ENCODE measurements at places on chromosomes 6 and 20.

DNA sequence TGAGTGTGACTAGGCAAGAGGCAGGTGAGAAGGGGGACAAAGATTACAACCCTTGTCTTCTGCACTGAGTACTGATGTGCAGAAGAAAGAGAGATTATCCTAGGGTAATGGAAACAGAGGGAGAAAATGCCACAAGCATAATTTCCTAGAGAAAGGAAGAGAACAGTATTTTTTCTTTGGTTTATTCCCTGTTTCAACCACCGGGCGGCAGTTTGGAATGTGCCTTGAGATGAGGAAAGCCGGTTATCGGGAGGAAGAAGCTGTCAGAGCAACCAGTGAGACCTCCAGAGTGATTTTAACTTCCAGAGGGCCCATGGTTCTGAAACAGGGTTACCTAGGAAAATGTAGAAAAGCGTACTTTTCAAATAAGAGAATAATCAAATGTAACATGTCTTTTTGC is 121.4 kb downstream of the REV3L start:
- no peak for DNase-seq

GRCh38 chr6:7730001-7730783 is 4.3 kb downstream of the BMP6 start:
- DNase-seq, result no peak

DNA sequence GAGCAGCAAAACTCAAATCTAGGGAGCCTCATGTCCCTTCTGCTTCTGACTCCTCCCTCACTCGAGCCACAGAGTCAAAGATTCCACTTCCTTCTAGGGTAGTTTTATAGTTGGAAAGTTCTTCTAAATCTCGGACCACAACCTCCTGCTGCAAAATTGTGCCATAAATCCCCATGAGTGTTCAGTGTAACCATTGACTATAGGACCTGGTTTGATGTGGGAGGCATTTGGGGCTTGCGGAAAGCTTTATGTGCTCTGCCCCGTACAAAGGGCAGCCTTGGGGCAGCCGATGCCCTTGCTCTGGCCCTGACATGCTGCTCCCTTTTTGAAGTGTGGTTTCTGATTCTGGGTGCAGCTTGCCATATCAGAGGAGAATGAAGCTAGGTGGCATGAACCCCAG is 43.6 kb upstream of the IER3 start:
- DNase-seq, result no peak

- DNase-seq, result no peak
Observed at GRCh38 chr6:41488433-41489119, 57.6 kb upstream of the FOXP4 start.

- DNase-seq, result no peak
Observed at GRCh38 chr6:81896525-81897503, 144.3 kb upstream of the TENT5A start.

- no peak for DNase-seq
Observed at GRCh38 chr20:5932796-5933195, 17.5 kb downstream of the TRMT6 start.

GRCh38 chr20:62448038-62448437 is 20.7 kb upstream of the RBBP8NL start:
- no peak for DNase-seq

DNA sequence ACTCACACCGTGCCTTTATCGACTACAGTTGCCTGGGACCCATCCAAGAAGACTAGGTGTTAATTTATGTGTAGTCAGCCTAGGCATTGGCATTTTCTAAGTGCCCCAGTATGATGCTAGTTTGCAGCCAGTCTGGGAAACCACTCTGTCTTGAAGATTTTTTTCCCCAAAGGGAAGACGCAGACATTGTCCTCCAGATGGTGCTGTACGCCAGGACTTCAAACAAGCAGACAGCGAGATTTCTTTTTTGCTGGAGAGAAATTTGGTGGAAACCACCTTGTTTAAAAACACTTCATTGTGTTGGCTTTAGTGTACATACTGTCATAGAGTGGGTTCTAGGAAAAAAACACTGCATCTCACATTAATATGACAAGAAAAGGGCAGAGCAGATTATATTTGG is 30.0 kb downstream of the ALDH5A1 start:
- DNase-seq, result no peak

DNA sequence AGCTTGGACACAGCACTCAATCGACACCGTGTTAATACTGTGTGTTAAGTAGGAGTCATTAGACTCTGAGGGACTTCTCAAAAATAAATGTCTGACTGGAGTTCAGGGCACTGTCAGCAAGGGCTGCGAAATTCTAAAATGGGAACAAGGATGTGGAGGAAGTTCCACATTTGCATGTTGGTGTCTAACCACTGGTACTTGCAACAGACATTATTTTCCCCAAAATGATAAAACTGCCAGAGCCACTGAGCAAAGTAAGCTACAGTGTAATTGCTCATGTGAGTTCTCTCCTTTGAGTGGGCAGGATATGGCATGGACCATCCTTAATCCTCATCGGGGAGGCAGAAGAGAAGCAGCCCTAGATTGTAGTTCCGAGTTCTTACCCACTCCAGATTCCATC is 215.9 kb downstream of the SLC24A3 start:
- DNase-seq, result no peak

DNA sequence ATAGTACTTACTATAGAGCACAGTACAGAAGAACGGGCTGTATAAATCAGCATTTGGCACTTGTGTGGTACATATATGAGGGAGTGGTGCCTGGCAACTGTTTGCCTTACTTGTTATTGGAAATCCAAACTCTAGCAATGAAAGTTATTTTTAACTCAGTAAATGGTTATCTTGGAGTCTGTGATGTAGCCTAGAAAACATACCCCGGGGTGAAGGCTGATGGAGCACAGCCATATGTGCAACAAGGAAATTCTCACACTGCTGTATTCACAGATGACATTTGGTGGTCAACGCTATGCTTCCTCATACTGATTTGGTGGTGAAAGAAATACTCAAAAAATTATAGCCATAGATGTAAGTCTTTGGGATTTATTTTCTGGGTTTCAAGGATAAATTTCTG is 807.5 kb upstream of the FLRT3 start:
- DNase-seq, result no peak

DNA sequence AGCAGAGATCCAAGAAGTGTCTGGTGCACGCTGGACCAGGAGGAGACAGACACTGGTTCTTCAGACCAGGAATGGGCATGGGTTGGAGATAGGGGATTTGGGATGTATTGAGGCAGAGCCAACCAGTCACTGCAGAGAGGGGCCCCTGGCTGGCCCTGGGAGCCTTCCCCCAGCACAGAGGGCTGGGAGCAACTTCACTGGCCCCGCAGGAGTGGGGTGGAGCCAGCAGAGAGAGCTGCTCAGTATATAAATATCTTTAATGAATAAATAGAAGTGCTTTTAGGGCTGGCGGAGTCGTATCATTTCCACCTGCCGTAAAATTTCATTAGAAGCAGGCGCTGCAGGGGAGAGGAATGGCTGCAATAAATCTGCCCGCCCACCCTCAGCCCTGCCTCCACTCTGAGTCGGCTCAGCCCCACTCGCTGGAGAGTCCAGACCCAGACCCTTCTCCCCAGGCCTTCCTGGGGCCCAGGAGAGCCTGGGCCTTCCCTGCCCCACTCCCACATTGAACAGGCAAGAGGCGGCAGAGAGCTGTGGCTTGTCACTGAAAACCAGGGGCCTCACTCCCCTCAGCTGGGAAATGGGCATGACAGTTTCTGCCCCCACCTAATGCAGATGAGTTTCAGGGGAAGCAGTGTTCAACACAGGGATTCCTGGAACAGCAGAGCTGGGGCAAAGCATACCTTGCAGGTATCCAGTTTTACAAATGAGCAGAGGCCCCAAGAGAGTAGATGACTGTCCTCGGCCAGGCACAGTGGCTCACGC is 23.9 kb upstream of the VSTM2L start:
- DNase-seq, result no peak

Measured in activated CD4-positive, alpha-beta T cell treated with anti-CD3 and anti-CD28 coated beads, Interleukin-2, amount 50 U/mL, for 4 hours (primary cell).